Muscle of leg (tissue), 16 donors: ENCODE measurements at places on chromosomes 1 and 21. TPM values are rescaled to one million over a fixed set of nuclear protein-coding genes. Genes with fewer than 3 reads are reported as not detected.

DNA sequence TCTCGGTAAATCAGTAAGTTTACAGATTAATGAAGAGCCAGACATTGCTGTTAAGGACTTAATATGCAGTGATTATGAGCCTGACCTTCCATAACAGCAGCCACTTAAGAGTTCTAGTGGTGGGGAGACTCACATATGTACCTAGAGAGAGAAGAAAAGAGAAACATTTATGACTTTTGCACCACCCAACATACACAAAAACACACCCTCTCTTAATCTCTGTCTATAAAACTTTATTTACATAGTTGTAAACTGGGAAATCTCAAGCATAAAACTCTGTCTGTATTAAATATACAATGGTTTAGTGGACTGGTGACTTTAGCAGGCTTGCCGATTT lies 347.4 kb upstream of the ADGRL2 start:
- no peak for DNase-seq

GRCh38 chr1:69929308-69930057 lies 275.9 kb downstream of the LRRC40 start:
- no peak for DNase-seq

DNA sequence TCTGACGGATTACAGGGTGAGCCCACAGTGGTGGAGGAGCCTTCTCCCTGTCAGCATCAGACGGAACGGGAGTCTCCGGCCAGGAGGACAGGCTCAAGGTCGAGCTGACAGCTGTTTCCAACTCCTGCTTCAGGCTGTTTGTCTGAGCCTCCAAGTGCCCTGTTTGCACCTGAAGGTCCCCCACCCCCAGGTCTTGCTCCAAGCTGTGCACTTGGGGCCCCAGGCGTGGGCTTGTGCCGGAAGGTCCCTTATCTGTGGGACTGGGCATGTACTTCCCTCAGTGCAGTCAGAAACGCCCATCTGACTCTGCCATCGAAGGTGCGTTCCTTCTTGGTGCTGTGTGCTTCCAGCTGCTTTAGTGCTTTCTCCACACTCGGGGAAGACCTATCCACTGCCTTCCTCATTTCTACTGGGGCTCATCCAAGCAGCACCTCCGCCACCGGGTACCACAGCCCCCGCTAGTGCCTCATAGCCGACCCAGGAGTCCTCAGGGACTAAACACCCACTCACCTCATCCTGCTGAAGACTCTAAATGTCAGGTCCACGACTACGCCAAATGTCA lies 29.5 kb upstream of the CR2 start:
- DNase-seq: no peak

- DNase-seq: no peak
Observed at GRCh38 chr1:94142022-94142421, 21.1 kb upstream of the ABCA4 start.

DNA sequence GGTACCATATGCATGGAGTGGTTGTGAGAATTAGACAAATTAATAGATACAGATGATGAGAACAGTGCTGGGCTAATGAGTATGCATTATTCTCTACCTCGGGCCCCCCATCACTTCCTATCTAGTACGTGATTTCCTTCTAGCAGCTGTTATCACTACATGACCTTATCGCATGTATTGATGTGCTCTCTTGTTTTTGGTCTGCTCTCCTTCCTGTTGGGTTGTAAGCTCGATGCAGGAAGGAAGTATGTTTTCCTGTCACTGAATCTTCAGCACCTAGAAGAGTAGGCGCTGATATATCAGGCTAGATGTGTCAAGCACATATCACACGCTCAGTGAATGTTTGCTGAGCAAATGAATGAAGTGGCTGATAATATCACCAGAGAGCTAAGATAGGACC lies 43.9 kb upstream of the IFNAR2 start:
- DNase-seq: no peak

DNA sequence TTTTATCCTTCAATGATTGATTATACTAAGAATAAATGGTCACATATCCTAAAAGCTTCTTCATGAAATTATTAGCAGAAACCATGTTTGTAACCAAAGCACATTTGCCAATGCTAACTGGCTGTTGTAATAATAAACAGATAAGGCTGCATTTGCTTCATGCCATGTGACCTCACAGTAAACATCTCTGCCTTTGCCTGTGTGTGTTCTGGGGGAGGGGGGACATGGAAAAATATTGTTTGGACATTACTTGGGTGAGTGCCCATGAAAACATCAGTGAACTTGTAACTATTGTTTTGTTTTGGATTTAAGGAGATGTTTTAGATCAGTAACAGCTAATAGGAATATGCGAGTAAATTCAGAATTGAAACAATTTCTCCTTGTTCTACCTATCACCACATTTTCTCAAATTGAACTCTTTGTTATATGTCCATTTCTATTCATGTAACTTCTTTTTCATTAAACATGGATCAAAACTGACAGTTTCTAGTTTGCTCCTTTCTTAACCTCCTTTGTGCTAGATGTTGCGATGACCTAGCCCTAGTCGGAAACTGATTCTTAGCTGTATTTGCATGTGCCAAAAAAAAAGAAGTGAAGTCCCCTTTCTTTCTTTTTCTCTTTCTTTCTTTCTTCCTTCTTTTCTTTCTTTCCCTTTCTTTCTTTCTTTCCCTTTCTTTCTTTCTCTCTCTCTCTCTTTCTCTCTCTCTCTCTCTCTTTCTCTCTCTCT lies 45.1 kb downstream of the MAP3K7CL start:
- DNase-seq: peak; percentile 61

GRCh38 chr1:47696404-47696736 lies 258.5 kb downstream of the FOXD2 start:
- DNase-seq: no peak

DNA sequence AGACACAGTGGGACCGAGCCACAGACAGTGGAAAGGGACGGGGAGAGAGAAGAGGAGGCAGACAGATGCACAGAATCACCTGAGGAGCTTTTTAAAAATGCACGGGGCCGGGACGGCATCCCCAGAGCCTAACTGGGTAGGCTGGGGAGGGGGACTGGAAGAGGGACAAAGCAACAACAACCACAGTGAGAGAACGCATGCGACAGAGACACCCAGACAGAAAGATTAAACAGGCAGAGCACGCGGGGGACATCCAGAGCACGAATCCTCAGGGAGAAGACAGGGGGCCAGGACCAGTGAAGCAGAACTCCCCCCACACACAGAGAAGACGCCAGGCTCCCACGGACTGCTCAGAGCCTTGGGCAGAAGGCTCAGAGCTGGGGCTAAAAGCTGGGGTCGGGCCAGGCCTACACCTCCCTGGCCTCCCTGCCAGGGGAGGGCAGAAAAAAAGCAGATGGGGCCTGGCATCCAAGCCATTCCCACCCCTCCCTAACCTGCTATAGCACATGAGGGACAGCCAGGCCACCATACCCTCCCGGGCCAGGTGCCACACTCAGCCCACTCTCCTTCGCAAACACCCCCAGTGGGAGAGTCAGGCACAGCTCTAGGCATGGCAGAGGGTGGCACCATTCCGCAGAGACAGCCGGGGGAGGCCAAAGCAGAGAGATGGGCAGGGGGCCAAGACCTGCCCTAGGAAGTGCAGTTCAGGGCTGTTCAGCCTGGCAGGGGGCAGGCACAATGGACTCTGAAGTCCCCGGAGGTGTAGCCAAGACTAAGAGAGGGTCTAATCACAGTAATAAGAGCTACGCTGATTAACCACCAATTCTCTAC lies 29.8 kb upstream of the COL16A1 start:
- DNase-seq: no peak

- DNase-seq: no peak
Observed at GRCh38 chr1:34549199-34549598, 205.6 kb upstream of the GJB5 start.

DNA sequence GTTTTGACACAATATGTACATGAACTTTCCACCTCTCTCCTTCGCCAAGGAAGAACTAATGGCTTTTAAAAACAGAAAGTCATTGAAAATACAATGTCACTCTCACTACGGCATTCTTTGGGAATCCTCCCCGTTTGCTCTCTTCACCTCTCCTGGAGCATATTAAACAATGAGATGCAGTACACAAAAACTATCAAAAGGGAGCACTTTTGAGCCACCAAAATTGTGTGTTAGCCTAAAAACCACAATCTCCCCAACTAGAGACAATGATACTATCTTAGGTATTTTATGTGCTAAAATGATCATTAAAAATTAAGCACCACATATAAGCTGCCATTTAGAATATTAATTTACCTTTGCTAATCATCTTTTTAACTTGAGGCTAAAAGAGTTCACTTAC lies 425.5 kb downstream of the KCTD3 start:
- peak; percentile 54 for DNase-seq

GRCh38 chr1:218346391-218347204 lies 1.5 kb downstream of the TGFB2 start:
- DNase-seq: peak; percentile 76

DNA sequence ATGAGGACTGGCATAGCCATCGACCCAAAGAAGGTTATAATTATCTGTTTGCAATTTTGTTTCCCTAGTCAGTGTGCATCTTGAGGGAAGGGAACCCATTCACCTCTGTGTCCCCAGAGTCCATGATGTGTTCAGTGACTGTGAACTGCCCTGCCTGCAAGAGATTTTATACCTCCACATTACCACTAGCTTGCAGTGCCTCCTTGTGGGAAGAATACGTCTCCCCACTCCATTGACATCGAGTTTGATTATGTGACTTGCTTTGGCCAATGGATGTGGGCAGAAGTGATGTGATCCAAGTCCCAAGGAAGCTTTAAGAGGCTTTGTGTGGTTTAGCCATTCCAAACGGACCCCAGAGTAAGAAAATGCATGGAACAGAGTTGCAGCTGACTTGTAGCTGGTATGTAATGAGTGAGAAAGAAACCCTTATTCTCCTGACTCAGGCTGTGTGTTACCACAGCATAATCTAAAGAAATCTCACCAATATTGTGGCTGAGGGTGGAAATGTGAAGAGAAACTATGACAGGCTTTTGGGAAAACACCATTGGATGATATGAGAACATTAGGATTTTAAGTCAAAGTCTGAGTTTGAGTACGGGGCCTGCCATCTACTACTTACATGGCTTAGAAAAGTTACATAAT lies 47.8 kb upstream of the NRDC start:
- no peak for DNase-seq

GRCh38 chr1:42962641-42963377 lies 4.1 kb upstream of the SLC2A1 start:
- DNase-seq: no peak

- DNase-seq: no peak
Observed at GRCh38 chr1:208803011-208803811, 559.0 kb upstream of the PLXNA2 start.

DNA sequence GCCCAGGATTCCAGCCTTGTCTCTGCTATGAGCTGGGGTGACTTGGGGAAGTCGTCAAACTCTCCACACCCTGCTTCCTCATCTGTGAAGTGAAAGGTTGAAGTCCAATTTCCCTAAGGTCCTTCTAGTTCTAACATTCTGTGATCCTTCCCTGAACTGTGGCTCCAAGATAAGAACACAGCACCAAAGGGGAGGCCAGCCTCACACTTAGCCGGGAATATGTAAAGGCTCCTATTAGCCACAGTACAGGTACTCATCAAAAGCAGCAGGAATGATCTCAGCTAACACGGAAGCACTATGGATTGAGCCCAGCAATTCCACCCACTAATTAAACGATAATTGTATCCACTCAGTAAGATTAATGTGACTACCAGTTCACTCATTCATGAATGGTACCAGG lies 4.0 kb downstream of the SLC30A10 start:
- DNase-seq: no peak

- DNase-seq: peak; percentile 21
Observed at GRCh38 chr1:207335695-207336363, 14.4 kb downstream of the CD55 start.

- DNase-seq: no peak
Observed at GRCh38 chr1:239913141-239913585, 178.5 kb upstream of the FMN2 start.

DNA sequence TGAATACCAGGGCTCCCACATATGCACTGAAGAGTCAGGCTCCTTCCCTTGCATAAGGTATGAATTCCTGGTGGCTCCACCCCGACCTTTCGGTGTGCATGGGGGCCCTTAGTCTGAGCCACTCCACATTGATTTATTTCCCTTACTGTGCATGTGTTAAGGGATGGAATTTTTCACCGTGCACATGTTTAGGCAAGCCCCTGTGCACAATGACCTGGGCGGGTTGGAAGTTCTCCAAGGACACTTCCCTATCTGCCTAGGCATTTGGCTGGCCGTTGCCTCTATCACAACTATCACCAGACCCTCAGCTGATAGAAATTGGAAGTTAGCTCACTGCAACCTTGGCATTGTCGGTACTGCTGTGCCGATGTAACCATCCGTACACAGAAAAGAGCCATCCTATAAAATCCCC lies 9.7 kb downstream of the S100A6 start:
- DNase-seq: no peak

DNA sequence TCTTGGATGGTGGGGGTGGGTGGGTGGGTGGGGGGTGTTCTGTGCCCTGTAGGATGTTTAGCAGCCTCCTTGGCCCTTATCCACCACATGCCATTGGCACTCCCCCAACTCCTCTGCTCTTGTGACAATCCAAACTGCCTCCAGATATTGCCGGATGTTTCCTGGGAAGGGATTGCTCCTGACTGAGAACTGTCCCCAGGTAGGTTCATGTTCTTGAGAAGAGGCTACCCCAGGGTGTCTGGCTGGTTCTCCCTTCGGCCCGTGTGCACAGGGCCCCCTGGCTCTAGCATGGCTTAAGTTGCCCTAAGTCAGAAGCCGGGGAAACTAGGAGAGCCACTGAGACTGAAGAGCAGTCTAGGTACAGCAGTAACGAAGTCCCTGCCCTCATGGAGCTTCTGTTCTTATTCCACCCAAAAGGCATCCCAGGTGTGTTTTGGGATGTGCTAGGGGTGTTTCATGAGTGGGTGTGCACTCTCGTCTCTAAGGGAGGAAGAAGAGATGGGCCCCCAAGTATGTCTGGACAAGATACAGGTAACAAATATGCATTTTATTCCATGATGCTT lies 19.8 kb upstream of the THRAP3 start:
- DNase-seq: peak; percentile 48

GRCh38 chr1:232996143-232996542 lies 45.7 kb downstream of the NTPCR start:
- no peak for DNase-seq

KRTAP7-1 gene
- not detected for total RNA-seq

SV2A gene
- 2.7 TPM for total RNA-seq

FAM177B gene
- total RNA-seq: 0.18 TPM

PLPPR4 gene
- total RNA-seq: 6.5 TPM

PDE9A gene
- total RNA-seq: 6.0 TPM

DNM3 gene
- total RNA-seq: 7.0 TPM

AKR7A3 gene
- total RNA-seq: 1.3 TPM

ADCY10 gene
- 0.18 TPM for total RNA-seq

ZBTB17 gene
- total RNA-seq: 27.4 TPM

CFHR1 gene
- 0.53 TPM for total RNA-seq

FAM72A gene
- total RNA-seq: 3.3 TPM

KRTAP19-3 gene
- not detected for total RNA-seq

NES gene
- total RNA-seq: 590 TPM

FCRL5 gene
- total RNA-seq: not detected

TNFRSF9 gene
- total RNA-seq: 0.13 TPM

DYNLT4 gene
- total RNA-seq: 0.40 TPM

FDPS gene
- total RNA-seq: 120 TPM

POMGNT1 gene
- 65.5 TPM for total RNA-seq
